ENCODE measurements at places on chromosomes 6 and 20.

GRCh38 chr20:4925842-4926530 is 75.3 kb downstream of the SLC23A2 start:
- DNase-seq: no peak

DNA sequence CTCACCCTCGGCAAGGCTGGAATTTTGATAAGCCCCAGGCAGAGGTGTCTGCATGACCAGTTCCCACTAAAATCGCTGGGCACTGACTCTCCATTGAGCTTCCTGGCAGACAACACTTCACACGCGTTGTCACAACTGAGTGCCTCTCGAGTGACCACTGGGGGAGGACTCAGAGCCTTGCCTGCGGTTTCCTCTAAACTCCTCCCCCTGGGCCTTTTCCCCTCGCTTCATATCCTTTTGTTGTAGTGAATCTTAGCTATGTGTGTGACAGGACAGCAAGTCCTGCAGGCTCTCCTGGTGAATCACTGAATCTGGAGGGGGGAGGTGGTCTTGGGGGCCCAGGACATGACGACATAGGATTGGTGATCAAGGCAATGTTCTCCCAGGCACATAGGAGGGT is 670.8 kb downstream of the PRKN start:
- no peak for DNase-seq

GRCh38 chr6:53023323-53023722 is 28.2 kb upstream of the GSTA4 start:
- no peak for DNase-seq

- no peak for DNase-seq
Measured at GRCh38 chr20:8049310-8049709, 29.7 kb upstream of the TMX4 start.

DNA sequence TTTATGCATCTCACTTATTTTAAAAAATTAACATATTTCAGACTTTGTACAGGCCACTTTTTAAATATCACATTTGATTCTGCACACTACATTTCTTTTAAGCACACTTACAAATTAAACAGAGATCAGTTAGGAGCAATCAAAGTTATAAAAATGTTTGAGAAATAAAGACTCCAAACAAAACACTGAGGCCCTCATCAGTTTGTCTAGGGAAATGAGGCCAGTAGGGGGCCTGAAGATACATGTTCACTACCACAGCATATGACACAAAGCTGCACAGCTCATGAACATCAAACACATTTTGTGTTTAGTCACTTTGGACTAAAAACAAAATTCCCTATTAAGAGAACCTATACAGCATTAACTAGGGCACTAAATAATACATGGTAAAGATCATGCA is 180.5 kb downstream of the PDE7B start:
- peak; percentile 16 for DNase-seq

Measured in activated CD4-positive, alpha-beta T cell treated with anti-CD3 and anti-CD28 coated beads, Interleukin-2, Interleukin-6, amounts not matched to agents 100 ng/mL and 50 ng/mL, durations not matched to agents 16 hours and 8 hours (primary cell).